Caudate nucleus (tissue), 63 donors: ENCODE measurements at places on chromosomes 11 and 22.

- DNase-seq: no peak
These were observed 13.5 kb downstream of the CHKA start for GRCh38 chr11:68107689-68108088.

GRCh38 chr11:47376525-47377371 lies 1.6 kb downstream of the SPI1 start:
- DNase-seq: no peak

DNA sequence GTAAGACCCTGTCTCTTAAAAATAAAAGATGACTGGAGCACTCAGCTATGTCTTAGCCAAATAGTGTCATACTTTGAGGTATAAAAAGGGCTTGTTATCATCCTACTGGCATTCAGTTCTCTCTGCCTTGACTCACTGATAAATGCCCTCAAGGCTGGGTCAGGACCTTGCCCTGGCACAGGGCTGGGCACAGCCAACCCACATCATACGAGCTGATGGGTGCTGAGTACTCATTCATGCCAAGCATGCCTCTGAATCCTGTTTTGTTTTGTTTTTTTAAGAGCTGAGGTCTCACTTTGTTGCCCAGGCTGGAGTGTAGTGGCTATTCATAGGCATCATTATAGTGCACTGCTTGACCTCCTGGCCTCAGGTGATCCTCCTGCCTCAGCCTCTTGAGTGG lies 1.9 kb downstream of the SMTNL1 start:
- no peak for DNase-seq

GRCh38 chr11:2386591-2386990 lies 9.5 kb downstream of the CD81 start:
- DNase-seq: no peak

DNA sequence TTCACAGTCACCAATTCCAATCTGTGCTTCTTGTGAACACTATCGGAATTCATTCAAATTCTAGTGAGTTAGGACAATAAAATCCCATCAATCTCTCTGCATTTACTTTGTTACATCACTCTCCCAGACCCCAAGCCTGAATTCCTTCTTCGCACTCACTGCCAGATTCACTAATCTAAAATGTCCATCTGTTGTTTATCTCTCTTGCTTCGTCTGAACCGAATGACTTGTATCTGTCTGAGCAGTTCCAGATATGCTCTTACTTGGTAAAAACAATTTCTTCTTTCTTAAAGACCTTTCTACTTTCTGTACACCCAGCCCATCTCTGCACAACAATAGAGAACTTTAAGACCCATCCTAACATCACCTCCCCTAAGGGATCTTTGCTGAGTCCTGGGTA lies 7.0 kb downstream of the MMP10 start:
- no peak for DNase-seq

DNA sequence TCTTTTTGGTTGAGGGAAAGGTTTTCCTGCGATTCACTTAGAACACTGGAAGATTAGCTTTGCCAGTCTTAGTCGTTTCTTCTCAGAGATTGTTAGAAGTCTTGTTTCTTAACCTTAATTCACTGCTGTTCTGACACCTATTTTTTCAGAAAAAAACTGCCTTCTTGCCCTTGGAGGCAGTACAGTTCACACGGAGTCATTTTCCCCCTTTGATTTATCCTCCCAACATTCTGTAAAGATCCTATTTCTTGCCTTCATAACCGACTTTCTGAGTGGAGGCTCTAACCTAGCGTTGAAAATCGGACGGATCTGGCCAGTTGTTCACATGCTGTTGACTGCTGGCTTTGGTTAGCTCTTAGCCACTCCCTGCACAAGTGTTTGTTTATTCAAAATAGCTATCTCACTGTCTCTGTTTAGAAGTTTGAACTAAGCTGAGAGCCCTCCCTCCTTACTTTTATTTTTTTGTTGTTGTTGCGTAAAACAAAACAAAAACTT lies 737 bp downstream of the BCL2L13 start:
- no peak for DNase-seq

DNA sequence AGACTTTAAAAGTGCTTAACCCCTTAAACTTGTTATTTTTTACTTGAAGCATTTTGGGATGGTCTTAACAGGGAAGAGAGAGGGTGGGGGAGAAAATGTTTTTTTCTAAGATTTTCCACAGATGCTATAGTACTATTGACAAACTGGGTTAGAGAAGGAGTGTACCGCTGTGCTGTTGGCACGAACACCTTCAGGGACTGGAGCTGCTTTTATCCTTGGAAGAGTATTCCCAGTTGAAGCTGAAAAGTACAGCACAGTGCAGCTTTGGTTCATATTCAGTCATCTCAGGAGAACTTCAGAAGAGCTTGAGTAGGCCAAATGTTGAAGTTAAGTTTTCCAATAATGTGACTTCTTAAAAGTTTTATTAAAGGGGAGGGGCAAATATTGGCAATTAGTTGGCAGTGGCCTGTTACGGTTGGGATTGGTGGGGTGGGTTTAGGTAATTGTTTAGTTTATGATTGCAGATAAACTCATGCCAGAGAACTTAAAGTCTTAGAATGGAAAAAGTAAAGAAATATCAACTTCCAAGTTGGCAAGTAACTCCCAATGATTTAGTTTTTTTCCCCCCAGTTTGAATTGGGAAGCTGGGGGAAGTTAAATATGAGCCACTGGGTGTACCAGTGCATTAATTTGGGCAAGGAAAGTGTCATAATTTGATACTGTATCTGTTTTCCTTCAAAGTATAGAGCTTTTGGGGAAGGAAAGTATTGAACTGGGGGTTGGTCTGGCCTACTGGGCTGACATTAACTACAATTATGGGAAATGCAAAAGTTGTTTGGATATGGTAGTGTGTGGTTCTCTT lies 2.8 kb downstream of the MALAT1 start:
- no peak for DNase-seq

- DNase-seq: no peak
These were observed 53.4 kb downstream of the ARHGAP42 start for GRCh38 chr11:100740440-100740839.

DNA sequence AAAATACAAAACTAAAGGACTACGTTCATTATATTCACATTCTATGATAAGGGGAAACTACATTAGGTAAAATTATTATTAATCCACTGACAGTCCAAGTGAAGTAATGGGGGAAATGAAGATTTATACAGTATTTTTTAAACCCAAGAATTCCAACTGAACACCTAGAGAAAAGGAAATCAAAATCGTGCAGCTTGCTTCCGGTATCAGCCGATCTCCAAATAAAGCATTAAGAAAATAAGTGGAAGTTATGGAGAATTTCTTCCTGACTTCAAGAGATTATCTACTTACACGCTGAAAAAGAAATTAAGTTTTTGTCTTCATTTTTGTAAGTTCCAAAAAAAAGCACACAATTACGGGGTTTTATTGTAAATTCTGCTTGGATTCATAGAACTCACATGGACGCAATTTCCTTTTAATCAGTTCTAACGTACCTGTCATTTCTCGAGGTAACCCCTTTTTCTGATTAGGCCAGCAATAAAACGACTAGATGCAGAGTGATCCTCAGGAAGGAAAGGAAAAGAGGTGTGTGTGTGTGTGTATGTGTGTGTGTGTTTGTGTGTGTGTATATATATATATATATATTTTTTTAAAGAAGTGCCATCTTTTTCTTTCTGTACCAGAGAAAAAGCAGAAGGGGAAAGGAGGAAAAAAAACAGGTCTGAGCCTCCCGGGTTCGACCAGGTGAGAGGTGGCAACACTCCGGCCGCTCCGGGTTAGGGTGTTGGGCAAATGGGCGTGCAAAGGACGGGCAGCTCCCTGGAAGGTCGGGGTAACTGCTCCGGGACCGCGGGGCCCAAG lies 1.1 kb downstream of the ZBTB44 start:
- DNase-seq: no peak

- DNase-seq: no peak
These were observed 75.7 kb downstream of the NFAM1 start for GRCh38 chr22:42356533-42356932.

DNA sequence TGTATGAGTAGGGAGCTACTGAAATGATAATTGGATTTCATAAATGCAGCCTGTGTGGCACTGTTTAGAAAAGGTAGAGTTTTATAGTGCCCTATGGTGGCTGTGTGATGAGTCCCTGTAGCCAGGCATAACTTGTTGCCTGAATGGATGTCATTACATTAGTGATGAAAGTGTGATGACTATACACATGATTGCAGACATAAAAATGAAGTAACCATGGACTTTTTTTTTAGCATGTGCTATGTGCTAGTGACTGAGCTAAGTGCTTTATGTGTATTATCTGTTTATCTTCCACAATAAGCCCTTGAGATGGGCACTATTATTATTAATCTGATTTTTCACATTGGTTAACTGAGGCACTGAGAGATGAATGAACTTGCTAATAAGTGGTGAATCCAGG lies 13.5 kb upstream of the GRAMD1B start:
- no peak for DNase-seq

- DNase-seq: no peak
These were observed 6.6 kb upstream of the NLRP10 start for GRCh38 chr11:7971846-7972245.

DNA sequence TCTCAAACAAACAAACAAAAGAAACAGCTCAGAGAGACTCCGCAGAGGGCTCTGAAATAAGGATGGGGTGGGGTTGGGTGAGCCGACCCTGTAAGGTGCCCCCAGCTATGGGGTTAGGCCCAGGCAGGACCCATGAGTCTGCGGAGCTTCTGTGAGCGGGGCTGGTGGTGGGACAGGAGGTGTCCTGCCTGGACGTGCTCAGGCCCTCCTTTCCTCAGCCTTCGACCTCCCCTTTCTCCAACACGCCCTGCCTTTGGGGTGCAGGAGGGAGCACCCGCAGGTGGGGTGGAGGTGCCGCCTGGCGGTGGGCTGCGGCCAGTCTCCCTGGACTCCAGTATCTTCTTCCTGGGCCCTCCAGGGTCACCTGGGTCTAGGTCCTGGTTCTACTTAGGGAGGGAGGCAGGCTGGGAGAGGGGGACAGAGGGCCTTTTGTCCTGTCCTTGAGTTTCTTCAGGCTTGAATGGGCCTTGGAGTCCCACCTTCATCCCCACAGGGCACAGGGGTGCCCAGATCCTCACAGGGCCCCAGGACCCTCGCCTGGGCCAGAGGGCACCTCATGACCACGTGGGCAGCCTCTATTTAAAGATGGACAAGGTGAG lies 12.3 kb downstream of the PRR33 start:
- DNase-seq: no peak
